NCI-H460 (cell line): ENCODE measurements at places on chromosomes 11 and 22. TPM values are rescaled to one million over a fixed set of nuclear protein-coding genes. Genes with fewer than 3 reads are reported as not detected.

OR5T3 gene
- total RNA-seq, result not detected in 2 replicates

TRIM21 gene
- 8.0 and 12.4 TPM in 2 replicates for total RNA-seq

MS4A8 gene
- total RNA-seq, result not detected in 2 replicates

DRD4 gene
- 0.22 and 0.23 TPM in 2 replicates for total RNA-seq

POU2AF2 gene
- total RNA-seq, result not detected in 2 replicates

FOLR2 gene
- not detected in 2 replicates for total RNA-seq

DBX1 gene
- total RNA-seq, result not detected in 2 replicates

CHEK2 gene
- 65.4 and 77.3 TPM in 2 replicates for total RNA-seq

CACNA1I gene
- 0.05 TPM in 1 of 2 replicates, not detected in the other for total RNA-seq

OTOG gene
- 0.06 TPM in 1 of 2 replicates, not detected in the other for total RNA-seq

MPPED2 gene
- total RNA-seq, result not detected in 2 replicates

OR8H2 gene
- total RNA-seq, result not detected in 2 replicates

LRRC74B gene
- total RNA-seq, result not detected in 2 replicates

MAPK12 gene
- 22.0 and 24.9 TPM in 2 replicates for total RNA-seq

OR52E1 gene
- total RNA-seq, result not detected in 2 replicates

CHRDL2 gene
- total RNA-seq, result not detected in 2 replicates

BATF2 gene
- 1.6 TPM in 2 replicates for total RNA-seq

CSNK2A3 gene
- 1.0 and 1.3 TPM in 2 replicates for total RNA-seq

FAM180B gene
- total RNA-seq, result not detected in 2 replicates

CCDC87 gene
- 0.37 and 0.52 TPM in 2 replicates for total RNA-seq

GRK3 gene
- total RNA-seq, result 2.8 and 3.7 TPM in 2 replicates

ZNF215 gene
- 3.3 and 3.8 TPM in 2 replicates for total RNA-seq

ROBO4 gene
- not detected in 2 replicates for total RNA-seq

PHOX2A gene
- not detected in 2 replicates for total RNA-seq

PLEKHA7 gene
- 0.17 and 0.25 TPM in 2 replicates for total RNA-seq

P2RY2 gene
- not detected in 2 replicates for total RNA-seq

CLCF1 gene
- total RNA-seq, result 4.9 and 5.3 TPM in 2 replicates

TYR gene
- not detected in 2 replicates for total RNA-seq

ARCN1 gene
- 105 and 109 TPM in 2 replicates for total RNA-seq

OSBPL5 gene
- 80.6 and 84.9 TPM in 2 replicates for total RNA-seq

A4GALT gene
- total RNA-seq, result 9.8 and 10.4 TPM in 2 replicates

P2RX6 gene
- total RNA-seq, result 5.2 and 6.9 TPM in 2 replicates

RNF26 gene
- total RNA-seq, result 6.1 and 7.7 TPM in 2 replicates
